Lung microvascular endothelial cell (primary cell): ENCODE measurements at places on chromosomes 1 and 21. TPM values are rescaled to one million over a fixed set of nuclear protein-coding genes. Genes with fewer than 3 reads are reported as not detected.

Gene PGBD5
- 0.22 and 0.60 TPM in 2 replicates for total RNA-seq

Gene SLC6A9
- total RNA-seq = under 0.01 and 0.40 TPM in 2 replicates

Gene HCN3
- total RNA-seq = 0.44 and 0.60 TPM in 2 replicates

Gene OR2G6
- not detected in 2 replicates for total RNA-seq

Gene SELL
- total RNA-seq = under 0.01 and 0.22 TPM in 2 replicates

Gene ACTA1
- not detected in 2 replicates for total RNA-seq

Gene SGIP1
- 22.9 and 34.1 TPM in 2 replicates for total RNA-seq

Gene C1orf174
- total RNA-seq = 22.4 and 24.0 TPM in 2 replicates

Gene CENPL
- total RNA-seq = 4.8 and 8.7 TPM in 2 replicates

Gene CELSR2
- total RNA-seq = 0.65 and 0.79 TPM in 2 replicates

Gene FAM72D
- total RNA-seq = 0.40 and 0.87 TPM in 2 replicates

Gene TPTE
- not detected in 2 replicates for total RNA-seq

Gene VANGL2
- total RNA-seq = not detected in 2 replicates

Gene AIRE
- not detected in 2 replicates for total RNA-seq

Gene EXTL1
- under 0.01 TPM in 2 replicates for total RNA-seq

Gene NBPF6
- total RNA-seq = not detected in 2 replicates

Gene ACTL8
- not detected in 2 replicates for total RNA-seq

Gene LCA5L
- total RNA-seq = 0.22 and 0.40 TPM in 2 replicates

Gene FABP3
- 0.20 and 0.87 TPM in 2 replicates for total RNA-seq

Gene DDR2
- total RNA-seq = 3.4 and 9.2 TPM in 2 replicates

Gene ITGB2
- total RNA-seq = 0.20 and 0.22 TPM in 2 replicates

Gene ETS2
- total RNA-seq = 20.2 and 29.4 TPM in 2 replicates

Gene TMEM52
- total RNA-seq = under 0.01 and 0.20 TPM in 2 replicates

Gene DSCAM
- under 0.01 TPM in 1 of 2 replicates, not detected in the other for total RNA-seq

Gene TMPRSS15
- not detected in 2 replicates for total RNA-seq

Gene LDLRAD1
- not detected in 2 replicates for total RNA-seq

Gene GPATCH2
- 7.8 and 14.5 TPM in 2 replicates for total RNA-seq

Gene DHDDS
- total RNA-seq = 22.4 and 24.6 TPM in 2 replicates

Gene PDZK1
- total RNA-seq = not detected in 2 replicates

Gene KCNA3
- not detected in 2 replicates for total RNA-seq

Gene HTR1D
- under 0.01 and 0.22 TPM in 2 replicates for total RNA-seq
